ENCODE measurements at places on chromosomes 16 and 17.

DNA sequence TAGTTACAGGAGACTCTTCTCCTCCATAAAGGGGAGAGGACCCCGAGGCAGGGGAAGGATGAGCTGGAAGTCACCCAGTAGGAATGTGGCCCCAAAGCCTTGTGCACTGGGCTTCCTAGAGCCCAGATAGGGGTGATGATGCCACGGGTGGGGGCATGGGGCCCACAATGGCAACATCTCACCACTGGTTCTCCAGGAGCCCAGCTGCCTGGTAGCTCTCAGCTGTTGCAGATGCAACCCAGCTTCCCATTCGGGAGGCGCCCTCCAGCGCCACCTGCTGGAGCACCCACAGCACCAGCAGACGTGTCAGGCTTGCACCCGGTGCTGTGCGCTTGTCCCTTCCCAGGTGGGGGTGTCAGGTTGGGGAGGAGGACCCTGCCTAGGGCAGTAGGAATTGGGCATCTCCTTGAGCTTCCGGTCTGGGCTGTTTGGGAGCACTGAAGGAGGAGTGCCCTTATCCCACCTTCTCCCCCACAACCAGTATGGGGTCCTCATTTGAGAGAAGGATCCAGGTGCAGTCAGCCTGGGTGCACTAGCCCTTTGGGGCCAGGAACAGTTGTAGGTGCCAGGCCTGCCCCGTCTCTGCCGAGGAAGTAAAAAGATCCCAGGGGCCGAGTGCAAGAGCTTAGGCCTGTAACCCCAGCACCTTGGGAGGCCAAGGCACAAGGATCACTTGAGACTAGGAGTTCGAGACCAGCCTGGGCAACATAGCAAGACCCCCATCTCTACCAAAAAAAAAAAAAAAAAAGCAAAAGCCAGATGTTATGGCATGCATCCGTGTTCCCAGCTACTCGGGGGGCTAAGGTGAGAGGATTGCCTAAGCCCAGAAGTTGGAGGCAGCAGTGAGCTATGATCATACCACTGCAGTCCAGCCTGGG is 14.4 kb downstream of the CDIPT start:
- DNase-seq, result peak; percentile 78

GRCh38 chr17:52011064-52011463 is 147.4 kb downstream of the CA10 start:
- no peak for DNase-seq

DNA sequence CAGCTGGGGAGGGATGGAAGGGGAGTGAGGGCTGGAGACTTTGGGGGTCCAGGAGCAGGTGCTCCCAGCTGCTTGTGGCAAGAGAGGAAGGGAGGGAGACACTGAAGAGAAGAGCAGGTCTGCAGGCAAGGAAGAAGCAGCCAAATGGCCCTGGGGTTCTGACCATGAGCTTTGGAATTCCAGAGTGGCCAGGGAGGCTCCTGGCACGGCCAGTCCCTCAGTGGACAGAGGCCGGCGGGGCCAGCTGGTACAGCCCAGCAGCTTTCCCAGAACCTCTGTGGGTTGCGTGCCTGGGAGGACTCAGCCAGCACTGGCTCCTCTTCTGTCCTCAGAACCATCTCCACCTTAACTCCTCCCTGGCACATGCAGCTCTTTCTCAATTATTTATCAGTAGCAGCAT is 233.0 kb downstream of the MSI2 start:
- DNase-seq, result no peak

GRCh38 chr16:70740174-70740913 is 54.5 kb upstream of the MTSS2 start:
- no peak for DNase-seq

DNA sequence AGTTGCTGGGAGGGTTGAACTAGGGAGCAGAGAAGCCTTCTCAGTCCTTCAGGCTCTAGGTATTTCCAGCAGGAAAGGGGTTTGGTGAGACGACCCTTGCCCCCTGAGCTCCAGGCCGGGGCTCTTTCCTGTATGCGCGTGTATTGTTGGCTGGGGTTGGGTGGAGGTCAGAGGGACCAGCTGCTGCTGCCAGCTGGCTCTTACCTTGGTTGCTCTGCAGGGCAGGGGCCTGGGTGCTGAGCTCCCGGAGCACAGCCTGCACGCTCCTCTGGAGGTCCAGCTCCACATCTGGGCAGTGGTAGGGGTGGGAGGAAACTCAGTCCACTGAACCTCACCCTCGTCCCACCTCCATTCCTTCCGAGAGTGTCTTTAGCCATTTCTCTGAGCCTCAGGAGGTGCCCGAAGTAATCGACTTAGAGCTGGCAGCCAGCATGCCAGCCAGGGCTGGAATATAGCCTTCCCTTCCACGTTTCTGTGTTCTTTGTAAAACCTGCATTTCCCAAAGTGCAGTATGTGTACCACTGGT is 28.0 kb downstream of the PIK3R6 start:
- DNase-seq, result no peak

DNA sequence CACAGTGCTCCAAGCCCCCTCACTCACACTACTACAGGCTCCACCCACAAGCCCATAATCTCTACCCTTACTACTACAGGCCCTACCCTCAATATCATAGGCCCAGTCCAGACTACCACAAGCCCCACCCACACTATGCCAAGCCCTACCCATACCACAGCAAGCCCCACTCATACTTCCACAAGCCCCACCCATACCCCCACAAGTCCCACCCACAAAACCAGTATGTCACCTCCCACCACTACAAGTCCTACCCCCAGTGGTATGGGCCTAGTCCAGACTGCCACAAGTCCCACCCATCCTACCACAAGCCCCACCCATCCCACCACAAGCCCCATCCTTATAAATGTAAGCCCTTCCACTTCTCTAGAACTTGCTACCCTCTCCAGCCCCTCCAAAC is 13.8 kb downstream of the RIPOR1 start:
- peak; percentile 68 for DNase-seq

GRCh38 chr16:58425245-58425644 is 33.0 kb downstream of the GINS3 start:
- DNase-seq, result no peak

- no peak for DNase-seq
These were observed 127.6 kb downstream of the KIF2B start for GRCh38 chr17:53950207-53950857.

GRCh38 chr16:87119168-87119567 is 198.0 kb downstream of the C16orf95 start:
- no peak for DNase-seq

- DNase-seq, result no peak
These were observed 54.3 kb downstream of the NLK start for GRCh38 chr17:28096756-28097155.
